ENCODE measurements at places on chromosomes 7 and 10.

DNA sequence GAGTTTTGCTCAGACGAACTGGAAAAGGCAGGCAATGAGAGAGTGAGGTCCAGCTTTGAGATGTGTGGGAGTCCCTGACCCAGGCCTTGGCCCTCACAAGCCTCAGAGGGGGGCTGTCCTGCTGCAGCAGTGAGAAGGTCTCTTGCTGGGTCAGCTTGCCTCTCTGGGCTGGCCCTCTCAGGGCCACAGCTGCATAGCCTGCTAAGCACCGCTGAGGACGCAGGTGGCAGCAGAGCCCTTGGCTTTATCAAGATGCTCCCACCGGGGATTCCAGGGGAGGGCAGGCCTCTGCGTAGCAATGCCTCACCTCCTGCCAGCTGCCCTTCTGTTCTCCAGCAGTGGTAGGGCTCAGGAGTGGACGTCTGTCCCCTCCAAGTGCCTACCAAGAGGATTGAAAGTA lies 128.7 kb downstream of the COBL start:
- DNase-seq: no peak
- H3K4me3 ChIP-seq: no peak overlapping the region
- H3K36me3 ChIP-seq: no peaks in the 10 kb centered on the region
- no peaks in the 10 kb centered on the region for H3K4me1 ChIP-seq
- H3K27ac ChIP-seq: peak overlapping the region; percentile 68

DNA sequence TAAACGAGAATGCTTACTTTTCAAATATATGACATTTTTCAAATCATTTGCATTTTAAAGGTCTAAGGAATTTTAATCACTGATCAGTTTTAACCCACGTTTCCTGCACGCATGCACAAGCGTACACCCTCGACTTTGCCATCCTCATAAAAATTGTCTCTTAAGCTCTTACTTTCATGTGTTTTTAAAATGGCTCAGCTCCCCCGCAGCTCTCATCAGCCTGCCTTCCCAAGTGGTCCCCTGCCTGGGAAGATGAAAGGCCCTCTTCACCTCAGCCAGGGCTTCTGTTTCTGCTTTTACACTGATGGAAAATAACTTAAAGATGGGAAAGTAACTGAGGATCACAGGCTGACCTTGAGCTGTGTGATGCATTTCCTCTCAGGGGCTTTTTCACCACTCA lies 131.6 kb upstream of the LSM8 start:
- H3K4me1 ChIP-seq: no peaks in the 10 kb centered on the region
- no peak for DNase-seq
- no peak overlapping the region for H3K4me3 ChIP-seq
- H3K27ac ChIP-seq: no peak overlapping the region
- H3K27me3 ChIP-seq: no peaks in the 10 kb centered on the region

- H3K27ac ChIP-seq: peak overlapping the region; percentile 89
- no peaks in the 10 kb centered on the region for H3K36me3 ChIP-seq
- DNase-seq: no peak
- no peaks in the 10 kb centered on the region for H3K27me3 ChIP-seq
Measured at GRCh38 chr7:155885167-155886155, 73.2 kb upstream of the SHH start.

DNA sequence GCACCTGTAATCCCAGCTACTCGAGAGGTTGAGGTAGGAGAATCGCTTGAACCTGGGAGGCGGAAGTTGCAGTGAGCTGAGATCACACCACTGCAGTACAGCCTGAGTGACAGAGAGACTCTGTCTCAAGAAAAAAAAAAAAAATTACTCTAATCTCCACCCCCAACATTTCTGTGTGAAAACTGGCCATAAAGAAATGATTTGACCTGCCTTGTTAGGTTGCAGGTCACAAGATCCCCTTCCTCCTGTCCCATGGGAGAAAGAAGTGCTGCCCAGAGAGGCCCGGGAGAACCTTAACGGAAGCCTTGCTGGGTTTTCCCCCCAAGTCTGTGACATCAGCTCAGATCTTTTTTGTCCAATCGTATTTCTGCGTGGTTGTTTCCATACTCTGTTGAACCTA lies 8.7 kb upstream of the CALHM1 start:
- H3K4me3 ChIP-seq: no peak overlapping the region
- no peak overlapping the region for H3K27ac ChIP-seq
- peaks cover 3% of the 10 kb centered on the region for H3K36me3 ChIP-seq
- peaks cover 12% of the 10 kb centered on the region for H3K4me1 ChIP-seq

GRCh38 chr10:103800789-103801540 lies 54.4 kb downstream of the SH3PXD2A start:
- DNase-seq: no peak
- H3K4me1 ChIP-seq: no peaks in the 10 kb centered on the region
- H3K4me3 ChIP-seq: no peak overlapping the region
- H3K27ac ChIP-seq: peak overlapping the region; percentile 56

GRCh38 chr7:66050990-66051448 lies 24.6 kb upstream of the ASL start:
- H3K4me3 ChIP-seq: no peak overlapping the region
- H3K27me3 ChIP-seq: no peaks in the 10 kb centered on the region
- no peak overlapping the region for H3K27ac ChIP-seq

DNA sequence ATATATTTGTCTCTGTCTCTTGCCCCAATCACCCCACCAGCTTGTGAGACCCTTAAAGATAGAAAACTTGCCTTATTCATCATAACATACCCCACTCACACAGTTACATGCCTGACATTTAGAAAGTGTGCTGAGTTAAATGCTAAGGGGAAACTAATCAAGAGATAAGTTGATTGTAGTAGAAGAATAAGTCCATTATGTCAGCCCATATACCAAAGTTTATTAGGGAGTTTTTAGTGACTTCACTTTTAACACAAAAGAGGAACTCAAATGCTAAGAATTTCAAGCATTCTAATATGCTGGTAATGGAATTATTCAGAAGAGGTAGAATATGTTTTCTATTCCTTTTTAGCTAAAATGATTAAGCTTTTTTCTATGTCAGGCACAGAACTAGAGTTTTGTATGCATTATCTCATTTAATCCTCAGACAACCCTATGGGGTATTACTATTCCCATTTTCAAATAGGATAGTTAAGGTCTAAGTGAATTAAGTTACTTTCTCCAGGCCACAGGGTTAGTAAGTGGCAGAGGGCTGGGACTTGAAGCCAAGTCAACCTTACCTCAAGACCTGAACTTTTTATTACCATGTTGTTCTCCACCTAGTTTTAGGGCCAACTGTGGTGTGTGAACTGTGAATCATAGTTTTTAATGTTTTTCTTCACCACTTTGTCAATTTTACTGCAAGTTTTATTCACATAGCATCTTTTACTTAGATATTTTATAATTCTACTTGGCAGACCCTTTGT lies 19.6 kb downstream of the ASAH2 start:
- no peaks in the 10 kb centered on the region for H3K4me1 ChIP-seq
- H3K27ac ChIP-seq: no peak overlapping the region
- H3K4me3 ChIP-seq: no peak overlapping the region
- H3K27me3 ChIP-seq: no peaks in the 10 kb centered on the region

DNA sequence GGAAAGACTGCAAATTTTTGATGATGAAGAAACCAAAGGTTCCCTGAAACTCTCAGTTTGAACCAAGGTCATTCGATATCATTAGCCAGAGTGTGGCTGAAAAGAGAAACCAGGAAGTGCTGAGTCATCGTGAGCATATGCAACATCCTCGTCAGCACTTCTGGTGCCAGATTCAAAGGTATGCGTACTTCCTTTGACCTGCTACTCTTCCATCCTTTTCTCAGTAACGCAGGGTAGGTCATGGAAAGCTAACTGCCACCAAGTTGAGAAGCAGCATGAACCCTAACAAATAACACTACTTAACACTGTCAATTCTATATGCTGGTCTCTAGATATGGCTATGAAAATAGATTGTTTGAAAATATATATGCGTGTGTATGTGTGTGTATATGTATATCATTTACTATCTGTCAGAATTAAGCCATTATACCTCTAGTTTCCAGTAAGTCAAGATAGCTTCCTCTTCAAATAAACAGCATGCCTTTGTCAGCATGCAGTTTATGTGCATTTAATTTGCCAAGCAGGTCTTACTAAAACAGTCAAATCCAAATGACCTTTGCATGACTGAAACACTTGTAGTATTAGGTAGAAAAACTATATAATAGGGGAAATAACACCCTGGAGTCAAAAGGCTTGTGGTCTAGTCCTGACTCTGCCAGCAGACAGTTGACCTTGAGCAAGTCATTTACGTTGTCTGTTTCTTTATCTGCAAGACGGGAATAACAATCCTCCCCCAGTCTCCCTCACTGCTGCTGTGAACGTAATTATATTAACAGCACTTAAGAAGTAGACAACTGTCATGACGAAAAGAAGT lies 26.4 kb downstream of the CDK6 start:
- DNase-seq: no peak
- no peak overlapping the region for H3K4me3 ChIP-seq

- no peak for DNase-seq
- H3K27ac ChIP-seq: no peak overlapping the region
- H3K4me3 ChIP-seq: no peak overlapping the region
- H3K4me1 ChIP-seq: no peaks in the 10 kb centered on the region
- H3K27me3 ChIP-seq: no peaks in the 10 kb centered on the region
Measured at GRCh38 chr10:32189400-32190084, 133.3 kb upstream of the KIF5B start.

- no peak overlapping the region for H3K27ac ChIP-seq
- no peak for DNase-seq
- peaks cover 26% of the 10 kb centered on the region for H3K4me1 ChIP-seq
Measured at GRCh38 chr7:128434413-128435326, 21.0 kb upstream of the HILPDA start.

DNA sequence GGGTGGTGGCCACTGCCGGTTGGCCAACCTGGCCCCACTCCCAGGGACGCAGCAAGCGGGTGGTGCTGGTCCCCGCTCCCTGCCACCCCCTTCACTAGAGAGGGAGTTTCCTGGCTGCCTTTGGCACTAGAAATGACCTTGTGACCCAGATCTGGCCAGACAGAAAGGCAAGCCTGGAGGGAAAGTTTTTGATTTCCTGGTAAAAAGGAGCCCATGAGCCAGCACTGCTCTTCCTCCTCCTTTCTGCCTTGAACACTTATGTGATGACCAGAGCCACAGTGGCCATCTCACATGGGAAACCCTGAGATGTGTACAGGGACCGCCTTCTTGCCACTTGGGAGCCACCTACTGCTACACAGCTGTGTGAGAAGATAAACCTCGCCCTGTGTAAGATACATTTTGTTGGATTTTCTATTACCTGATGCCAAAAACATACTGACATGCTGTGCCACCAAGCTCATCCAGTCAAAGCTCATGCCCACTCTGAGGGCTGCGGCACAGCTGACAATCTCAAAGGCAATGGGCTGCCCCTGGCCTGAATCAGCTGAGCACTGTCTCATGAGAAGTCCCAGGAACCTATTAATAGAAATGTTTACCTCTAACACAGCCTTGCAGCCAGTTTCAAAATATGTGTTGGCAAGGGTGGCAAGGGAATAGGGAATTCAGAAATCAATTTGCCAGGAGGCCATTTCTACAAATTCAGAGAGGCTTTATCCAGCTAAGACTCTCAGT lies 94.0 kb downstream of the CYTH3 start:
- no peak overlapping the region for H3K27ac ChIP-seq
- DNase-seq: no peak
- H3K36me3 ChIP-seq: no peaks in the 10 kb centered on the region
- peaks cover 29% of the 10 kb centered on the region for H3K4me1 ChIP-seq
- H3K27me3 ChIP-seq: no peaks in the 10 kb centered on the region

GRCh38 chr10:44921506-44921905 lies 10.4 kb downstream of the TMEM72 start:
- H3K27me3 ChIP-seq: no peaks in the 10 kb centered on the region
- DNase-seq: no peak
- no peaks in the 10 kb centered on the region for H3K36me3 ChIP-seq

- no peaks in the 10 kb centered on the region for H3K36me3 ChIP-seq
- H3K4me1 ChIP-seq: peaks cover 18% of the 10 kb centered on the region
- H3K4me3 ChIP-seq: no peak overlapping the region
- H3K27me3 ChIP-seq: peaks cover 70% of the 10 kb centered on the region
Measured at GRCh38 chr10:133326745-133327650, 9.7 kb downstream of the CALY start.

DNA sequence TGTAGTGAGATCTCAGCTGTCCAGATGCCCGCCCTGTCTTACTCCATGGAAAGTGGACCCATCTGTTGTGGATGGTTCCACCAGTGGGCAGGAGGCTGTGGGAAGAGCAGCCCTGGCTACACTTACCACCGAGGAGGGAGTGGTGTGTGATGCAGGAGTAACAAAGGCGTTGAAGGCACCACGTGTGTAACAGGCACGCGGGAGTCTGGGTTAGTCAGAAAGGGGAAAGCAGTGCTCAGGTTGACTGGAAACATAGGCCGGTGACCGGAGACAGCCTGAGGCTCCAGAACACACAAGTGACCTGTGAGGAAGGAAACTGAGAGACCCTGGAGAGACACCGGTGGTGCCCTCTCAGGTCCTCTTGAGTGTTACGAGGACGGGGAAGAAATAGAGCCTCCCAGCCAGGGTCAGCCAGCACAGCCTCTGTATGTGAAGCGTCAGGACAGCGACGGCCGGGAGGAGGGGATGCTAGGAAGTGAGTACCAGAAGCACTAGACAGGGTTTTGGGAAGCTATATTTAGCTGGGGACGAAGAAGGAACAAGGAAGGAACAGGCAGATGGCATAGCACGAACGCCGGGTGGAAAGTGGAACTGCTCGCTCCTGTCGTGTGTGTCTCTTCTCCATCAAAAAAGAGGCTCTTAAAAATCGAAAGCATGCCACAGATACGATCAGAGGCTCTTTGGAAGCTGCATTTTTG lies 51.7 kb downstream of the DAGLB start:
- H3K4me3 ChIP-seq: no peak overlapping the region
- peak overlapping the region; percentile 60 for H3K27ac ChIP-seq
- H3K36me3 ChIP-seq: peaks cover 42% of the 10 kb centered on the region
- no peaks in the 10 kb centered on the region for H3K27me3 ChIP-seq
- H3K4me1 ChIP-seq: peaks cover 30% of the 10 kb centered on the region

GRCh38 chr10:110918643-110919348 lies at the start of gene BBIP1:
TSS of gene BBIP1 (minus strand) at chr10:110919180. CDS start at chr10:110918157, 1,023 bp downstream.
- DNase-seq: peak; percentile 98
- H3K27ac ChIP-seq: peak within 1 kb of the TSS; percentile 96
- H3K36me3 ChIP-seq: no peaks in the 10 kb centered on the region
- H3K4me1 ChIP-seq: peaks cover 5% of the 10 kb centered on the region
- no peaks in the 10 kb centered on the region for H3K27me3 ChIP-seq

DNA sequence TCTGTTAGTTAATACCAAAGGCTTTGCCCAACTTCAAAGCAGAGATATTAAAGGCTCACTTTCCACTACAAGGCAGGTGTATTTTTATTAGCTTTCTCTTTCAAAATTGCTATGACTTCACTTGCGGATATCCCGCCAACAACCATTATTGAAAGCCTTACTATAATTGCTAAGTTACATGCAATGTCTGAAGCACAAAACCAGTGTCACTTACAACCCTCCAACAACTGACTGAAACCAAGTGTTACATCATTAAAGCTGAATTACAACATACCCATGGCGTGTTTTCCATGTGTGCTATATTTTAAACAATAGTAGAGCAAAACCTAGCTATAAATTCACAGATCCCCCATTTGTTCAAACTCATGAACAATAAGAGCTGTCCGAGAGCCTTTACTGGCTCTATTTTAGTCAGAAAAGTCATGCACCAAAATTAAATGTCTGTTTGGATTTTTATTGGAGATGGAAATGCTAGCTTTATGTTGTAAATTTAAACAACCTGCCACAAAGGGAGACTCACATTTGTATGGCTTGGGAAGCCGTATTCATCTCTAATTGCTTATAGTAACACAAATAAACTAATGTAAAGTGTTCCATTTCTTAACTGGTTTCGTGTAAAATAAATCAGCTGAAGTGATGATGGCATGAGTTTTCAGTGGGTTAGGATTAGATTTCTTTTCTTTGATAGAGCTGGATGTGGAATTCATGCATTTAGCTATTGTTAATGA lies 227.1 kb downstream of the AGMO start:
- H3K4me1 ChIP-seq: no peaks in the 10 kb centered on the region
- DNase-seq: no peak
- H3K27me3 ChIP-seq: no peaks in the 10 kb centered on the region
- no peak overlapping the region for H3K4me3 ChIP-seq
